ENCODE measurements at places on chromosomes 1 and 21.
A peak's percentile ranks its signal among the peaks of the same experiment; 100 is the strongest.

GRCh38 chr1:156750711-156751450, 594 bp downstream of the HDGF start:
- peak; percentile 52 for DNase-seq

- no peak for DNase-seq
Observed at GRCh38 chr1:199448646-199449045, 578.9 kb upstream of the NR5A2 start.

DNA sequence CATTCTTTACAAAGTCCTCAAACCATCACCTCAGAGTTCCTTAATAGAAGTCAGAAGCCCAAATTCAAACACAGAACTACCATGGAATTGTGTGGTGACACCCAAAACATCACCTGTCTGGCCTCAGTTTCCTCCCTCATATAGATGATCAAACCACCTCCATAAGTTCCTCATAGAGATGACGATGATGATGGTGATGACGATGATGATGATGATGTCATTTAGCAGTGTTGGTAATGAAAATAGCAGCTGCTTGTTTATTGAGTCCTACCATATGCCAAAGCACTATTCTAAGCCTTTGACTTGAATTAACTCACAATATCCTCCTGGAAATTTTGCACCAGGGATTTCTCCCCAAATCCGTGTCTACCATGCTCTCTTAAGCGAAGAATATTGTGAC, 139.9 kb downstream of the PROX1 start:
- DNase-seq, result no peak

GRCh38 chr1:24442764-24443163, 27.2 kb downstream of the NIPAL3 start:
- DNase-seq, result no peak

DNA sequence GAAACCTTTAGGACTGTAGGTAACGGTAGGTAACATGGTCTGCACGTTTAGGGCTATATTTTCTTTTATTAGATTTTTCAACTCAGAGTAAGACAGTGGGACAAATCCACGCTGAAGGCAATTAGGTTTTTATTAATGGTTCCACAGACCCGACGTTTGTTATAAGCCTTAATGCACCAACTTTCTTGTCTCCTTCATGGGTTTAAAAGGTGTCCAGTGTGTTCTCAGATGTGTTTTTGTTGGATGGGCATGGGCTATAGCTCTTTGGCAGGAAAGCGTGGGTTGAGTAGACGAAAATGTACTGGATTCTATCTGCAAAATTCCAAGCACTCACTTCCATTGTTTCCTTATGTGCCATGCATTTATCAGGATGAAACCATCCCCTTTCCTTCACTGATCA, 88.0 kb upstream of the SIM2 start:
- DNase-seq, result no peak

DNA sequence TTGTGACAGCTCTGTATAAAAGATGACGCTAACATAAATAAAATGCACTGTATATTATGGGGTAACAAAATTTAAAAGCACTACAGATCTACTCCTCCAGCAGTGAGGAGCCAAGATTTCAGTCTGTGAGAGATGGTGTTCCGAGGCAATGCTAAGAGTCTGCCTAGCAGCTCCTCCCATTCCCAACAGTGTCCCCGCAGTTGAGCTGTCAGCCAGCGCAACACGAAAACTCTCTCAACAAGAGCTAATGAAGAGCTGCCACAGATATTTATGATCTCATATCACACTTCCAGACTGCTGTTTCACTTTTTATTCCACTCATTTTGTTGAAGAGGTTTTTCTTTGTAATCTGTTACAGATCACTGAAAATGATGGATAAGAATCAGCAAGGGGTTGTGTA, 53.9 kb upstream of the ESRRG start:
- no peak for DNase-seq

All from progenitor cell of endocrine pancreas (in vitro differentiated cells).